Hematopoietic multipotent progenitor cell treated with erythropoietin and hydrocortisone succinate and interleukin-3 and kit ligand, for 15 days (in vitro differentiated cells): ENCODE measurements at places on chromosomes 2 and 18.
A peak's percentile ranks its signal among the peaks of the same experiment; 100 is the strongest.

DNA sequence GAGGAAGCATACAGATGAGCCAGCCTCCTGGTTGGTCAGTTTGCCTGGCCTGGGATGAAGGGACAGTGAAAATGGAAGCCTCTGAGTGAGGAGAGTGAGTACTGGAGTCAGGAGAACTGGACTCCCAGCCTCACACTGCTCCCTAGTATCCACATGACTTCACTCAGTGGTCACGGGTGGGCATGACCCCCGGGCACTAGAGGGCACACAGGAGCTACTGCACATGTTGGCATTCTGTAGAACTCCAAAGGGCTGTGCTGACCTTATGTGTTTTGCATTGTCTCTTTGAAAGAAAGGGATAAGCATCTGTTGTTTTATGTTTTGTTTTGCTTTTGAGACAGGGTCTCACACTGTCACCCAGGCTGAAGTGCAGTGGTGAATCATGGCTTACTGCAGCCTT lies 23.7 kb downstream of the NCAPH start:
- no peak for DNase-seq

DNA sequence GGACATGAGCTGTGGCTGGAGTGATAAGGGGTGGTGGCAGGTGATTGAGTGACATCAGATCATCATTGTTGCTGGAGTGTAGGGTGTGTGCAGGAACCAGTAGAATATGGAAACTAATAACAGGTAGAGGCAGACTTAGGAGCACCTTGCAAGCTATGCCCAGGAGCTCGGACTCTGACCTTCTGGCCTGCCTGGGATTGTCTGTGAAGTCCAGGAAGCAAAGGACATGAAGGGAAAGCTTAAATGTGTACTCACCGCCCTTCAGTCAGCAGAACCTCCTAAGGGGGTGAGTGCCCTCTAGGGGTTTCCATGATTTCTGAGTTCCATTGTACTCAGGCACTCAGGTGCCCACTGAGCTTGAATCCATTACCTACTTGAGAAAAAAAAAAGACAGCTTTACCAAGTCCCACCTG lies 104.2 kb downstream of the CRIM1 start:
- no peak for DNase-seq

- no peak for DNase-seq
Observed at GRCh38 chr2:240306185-240306584, 129.3 kb upstream of the GPC1 start.

- peak; percentile 97 for DNase-seq
Observed at GRCh38 chr2:24011250-24012104, 1.6 kb downstream of the MFSD2B start.

- no peak for DNase-seq
Observed at GRCh38 chr2:75464348-75464946, 96.3 kb downstream of the EVA1A start.

DNA sequence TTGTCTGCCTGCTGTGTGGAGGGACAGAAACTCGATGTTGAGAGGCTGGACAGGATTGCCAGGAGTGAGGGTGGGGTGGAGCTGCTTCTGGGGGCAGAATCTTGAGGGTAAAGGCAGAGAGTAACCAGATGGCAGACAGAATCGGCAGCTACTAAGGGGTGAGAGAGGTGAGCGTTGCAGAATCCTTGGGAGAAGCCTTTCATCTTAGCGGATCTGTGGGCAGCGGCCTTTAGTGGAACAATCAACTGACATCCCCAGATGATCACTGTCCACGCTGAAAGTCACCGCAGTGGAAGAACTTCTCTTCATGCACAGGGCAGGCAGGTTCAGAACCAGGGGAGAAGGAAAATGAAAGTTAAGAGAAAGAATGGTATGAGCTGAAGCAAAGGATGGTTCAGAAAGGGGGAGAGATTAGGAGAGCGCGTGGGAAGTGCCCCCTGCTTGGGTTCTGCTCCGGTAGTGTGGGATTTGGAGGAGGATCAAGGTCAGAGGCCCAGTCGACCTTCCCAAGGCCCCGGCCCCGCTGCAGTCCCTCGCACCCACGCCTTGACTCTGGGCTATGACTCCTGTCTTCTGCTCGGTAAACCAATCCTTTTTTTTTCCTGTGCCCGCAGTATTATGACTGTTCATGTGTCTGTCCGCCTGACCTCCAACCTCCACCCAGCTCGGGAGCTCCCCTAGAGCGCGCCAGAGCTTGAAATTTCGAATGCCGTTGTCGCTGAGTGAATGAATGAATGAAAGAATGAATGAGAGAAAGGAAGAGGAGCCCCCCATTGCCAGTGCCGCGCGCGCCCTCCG lies 584 bp downstream of the BOLA3 start:
- DNase-seq: no peak

DNA sequence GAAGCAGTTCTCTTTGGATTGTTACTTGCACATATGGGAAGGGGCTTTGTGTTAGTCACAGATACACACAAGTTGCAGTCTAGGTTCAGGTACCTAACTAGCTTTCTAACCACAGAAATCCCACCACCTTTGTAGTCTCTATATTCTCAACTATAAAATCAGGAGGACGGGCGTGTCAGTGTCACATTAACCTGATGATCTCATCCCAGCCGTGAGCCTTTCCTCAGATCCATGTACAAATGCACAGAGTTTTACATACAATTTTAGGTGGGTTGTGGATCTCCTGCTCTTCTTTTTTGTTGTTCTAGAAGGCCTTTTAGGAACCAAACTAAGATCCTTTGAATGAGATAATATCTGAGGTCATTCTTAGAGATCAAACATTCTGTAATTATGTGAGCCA lies 94.0 kb downstream of the ZNF532 start:
- no peak for DNase-seq

DNA sequence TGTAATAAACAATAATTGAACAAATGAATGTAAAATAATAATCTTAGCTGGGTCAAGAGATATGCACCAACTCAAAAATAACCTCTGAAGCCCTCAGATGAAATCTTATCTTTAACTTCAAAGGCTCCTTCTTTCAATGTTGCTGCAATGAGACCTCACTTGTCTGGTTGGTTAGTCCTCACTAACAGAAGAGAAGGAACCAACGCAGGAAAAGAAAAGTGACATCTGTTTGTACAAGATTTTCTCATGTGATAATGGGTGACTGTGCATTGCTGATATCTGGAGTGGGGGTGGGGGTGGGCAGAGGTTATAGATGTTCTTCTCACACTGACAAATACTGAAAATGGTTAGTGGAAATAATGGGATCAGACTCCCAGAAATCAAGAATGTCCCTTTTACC lies 2.6 kb downstream of the SCN7A start:
- DNase-seq: no peak

DNA sequence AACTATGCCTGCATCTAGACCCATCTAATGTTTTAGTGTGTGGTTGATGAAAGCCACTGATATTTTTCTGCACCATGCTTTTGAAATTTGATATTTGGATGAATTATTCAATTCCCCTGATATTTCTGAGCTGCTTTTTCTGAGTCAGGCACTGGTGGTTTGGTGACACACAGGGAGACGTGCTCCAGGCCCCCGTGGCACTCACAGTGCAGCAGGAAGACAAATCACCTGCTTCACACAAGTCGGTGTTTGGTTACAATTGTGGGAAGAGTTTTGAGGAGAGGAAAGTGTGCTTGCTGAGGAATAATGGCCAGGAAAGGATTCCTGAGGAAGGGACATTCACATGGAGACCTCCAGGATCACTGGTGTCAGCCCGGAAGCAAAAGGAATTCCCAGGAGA lies 179.7 kb downstream of the ACKR3 start:
- DNase-seq: no peak

- DNase-seq: no peak
Observed at GRCh38 chr2:130791617-130791939, 36.2 kb downstream of the AMER3 start.

GRCh38 chr2:9378433-9379390 lies 44.6 kb downstream of the ITGB1BP1 start:
- DNase-seq: no peak

GRCh38 chr2:121532894-121533293 lies 2.2 kb downstream of the RNU4ATAC start:
- DNase-seq: no peak

- DNase-seq: no peak
Observed at GRCh38 chr2:112787294-112787693, 3.0 kb upstream of the IL1A start.

DNA sequence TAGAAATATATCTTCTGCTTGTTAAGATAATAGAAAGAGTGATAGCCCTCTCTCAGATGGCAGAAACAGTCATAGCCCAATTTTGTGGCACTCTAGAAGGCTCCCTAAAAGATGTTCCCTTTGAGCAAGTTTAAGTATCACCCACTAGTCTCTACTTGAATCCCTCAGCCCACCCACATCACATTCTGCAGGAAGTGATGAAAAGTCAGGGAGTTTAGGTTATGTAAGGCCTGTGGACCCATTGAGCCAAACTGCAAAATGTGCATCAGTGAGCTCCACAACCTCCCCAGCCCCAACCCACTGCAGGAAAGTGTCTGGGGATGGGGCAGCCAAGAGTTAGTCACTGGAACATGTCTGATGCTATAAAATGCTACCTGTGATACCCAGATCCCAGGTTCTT lies 25.6 kb downstream of the ANKRD44 start:
- DNase-seq: no peak

GRCh38 chr18:9177031-9177430 lies 40.5 kb downstream of the ANKRD12 start:
- no peak for DNase-seq

DNA sequence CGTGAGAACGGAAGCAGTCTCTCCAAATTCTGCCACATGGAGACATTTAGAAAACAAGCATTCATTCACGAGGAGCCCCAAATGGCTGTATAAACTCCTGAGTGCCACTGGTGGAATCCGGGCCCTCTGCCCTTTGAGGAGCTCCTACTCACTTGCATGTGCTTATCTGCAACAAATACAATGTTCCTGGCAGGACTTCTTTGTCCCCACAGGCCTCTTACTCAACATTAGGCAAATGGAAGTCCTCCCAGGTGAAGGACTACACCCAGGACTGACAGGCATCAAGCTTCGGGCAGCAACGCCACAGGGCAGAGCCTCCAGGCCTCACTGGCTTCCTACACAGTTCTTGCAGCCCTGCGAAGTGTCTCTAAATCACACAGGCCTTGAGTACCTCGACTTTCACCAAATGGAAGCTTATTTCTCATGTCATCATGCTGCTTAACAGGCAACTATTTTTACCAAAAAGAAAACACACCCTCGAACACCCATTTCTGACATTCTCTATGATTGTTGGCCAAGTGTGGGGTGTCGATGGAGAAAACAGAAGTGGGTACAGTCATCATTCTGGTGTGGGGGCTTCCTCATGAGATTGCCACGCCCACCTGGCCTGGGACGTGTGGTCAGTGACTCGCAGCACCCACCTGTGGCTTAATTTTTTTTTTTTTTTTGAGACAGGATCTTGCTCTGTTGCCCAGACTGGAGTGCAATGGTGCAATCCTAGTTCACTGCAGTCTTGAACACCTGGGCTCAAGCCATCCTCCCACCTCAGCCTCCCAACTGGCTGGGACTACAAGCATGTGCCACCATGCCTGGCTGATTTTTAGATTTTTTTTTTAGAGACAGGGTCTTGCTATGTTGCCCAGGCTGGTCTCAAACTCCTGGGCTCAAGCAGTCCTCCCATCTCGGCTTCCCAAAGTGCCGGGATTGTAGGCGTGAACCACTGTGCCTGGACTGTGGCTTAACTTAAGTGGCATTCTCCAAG lies 186.8 kb upstream of the GLI2 start:
- no peak for DNase-seq

GRCh38 chr2:239675826-239676715 lies 275.3 kb upstream of the HDAC4 start:
- no peak for DNase-seq

GRCh38 chr2:98771721-98772524 lies 41.0 kb upstream of the MGAT4A start:
- no peak for DNase-seq

GRCh38 chr2:155266109-155266508 lies 567.6 kb downstream of the KCNJ3 start:
- DNase-seq: no peak

GRCh38 chr18:76457957-76458356 lies 37.1 kb downstream of the ZNF516 start:
- DNase-seq: no peak

DNA sequence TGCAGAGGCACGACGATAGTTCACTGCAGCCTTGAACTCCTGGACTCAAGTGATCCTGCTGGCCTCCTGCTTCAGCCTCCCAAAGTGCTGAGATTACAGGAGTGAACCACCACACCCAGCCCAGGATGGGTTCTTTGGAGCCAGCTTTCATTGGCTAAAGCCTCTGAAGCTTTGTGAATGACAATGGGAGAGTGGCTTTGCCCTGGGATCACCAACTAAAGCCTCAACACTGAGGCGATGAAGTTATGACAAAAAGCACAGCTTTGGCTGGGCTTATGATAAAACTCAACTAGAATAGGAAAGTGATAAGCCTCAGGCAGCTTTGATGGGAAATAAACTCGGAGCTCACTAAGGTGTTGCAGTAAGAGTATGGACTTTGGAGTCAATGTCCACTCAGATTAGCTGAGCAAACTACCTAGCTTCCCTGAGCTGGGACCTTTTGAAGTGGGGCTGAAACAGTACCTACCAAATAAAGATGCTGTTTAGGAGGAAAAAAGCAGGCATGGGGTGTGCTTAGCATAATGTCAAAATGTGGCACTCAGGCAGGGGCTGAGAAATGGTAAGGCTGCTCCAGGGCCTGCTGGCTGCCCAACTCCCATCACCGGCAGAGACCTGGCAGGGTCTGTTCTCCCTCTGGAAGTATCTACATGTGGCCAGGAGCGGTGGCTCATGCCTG lies 4.3 kb downstream of the TMEM127 start:
- no peak for DNase-seq

GRCh38 chr2:188292348-188293239 lies 920 bp downstream of the GULP1 start:
- no peak for DNase-seq

DNA sequence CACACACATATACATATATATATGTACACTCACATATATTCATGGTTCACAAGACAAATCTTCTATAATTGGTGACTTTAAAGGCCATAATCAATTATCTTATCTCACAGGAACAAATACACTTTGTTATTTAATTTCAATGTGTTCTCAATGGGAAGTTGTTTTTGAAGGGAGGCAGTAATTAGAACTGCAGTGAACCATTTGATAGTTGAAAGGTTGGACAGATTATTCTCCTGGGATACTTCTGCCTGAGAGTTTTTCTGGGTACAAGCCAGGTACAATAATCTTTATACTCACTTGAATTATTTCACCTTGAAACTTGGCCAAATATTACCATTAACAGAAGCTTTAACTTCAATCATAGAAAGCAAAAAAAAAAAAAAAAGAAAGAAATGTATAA lies 546.6 kb upstream of the LRRTM4 start:
- no peak for DNase-seq

- no peak for DNase-seq
Observed at GRCh38 chr2:71620851-71621251, 167.5 kb downstream of the DYSF start.
